Heart right ventricle (tissue), 16 donors: ENCODE measurements at places on chromosomes 6 and 20. TPM values are rescaled to one million over a fixed set of nuclear protein-coding genes. Genes with fewer than 3 reads are reported as not detected.
A peak's percentile ranks its signal among the peaks of the same experiment; 100 is the strongest.

- DNase-seq: peak; percentile 86
These were observed 112.0 kb upstream of the PDE10A start for GRCh38 chr6:165774903-165775601.

DNA sequence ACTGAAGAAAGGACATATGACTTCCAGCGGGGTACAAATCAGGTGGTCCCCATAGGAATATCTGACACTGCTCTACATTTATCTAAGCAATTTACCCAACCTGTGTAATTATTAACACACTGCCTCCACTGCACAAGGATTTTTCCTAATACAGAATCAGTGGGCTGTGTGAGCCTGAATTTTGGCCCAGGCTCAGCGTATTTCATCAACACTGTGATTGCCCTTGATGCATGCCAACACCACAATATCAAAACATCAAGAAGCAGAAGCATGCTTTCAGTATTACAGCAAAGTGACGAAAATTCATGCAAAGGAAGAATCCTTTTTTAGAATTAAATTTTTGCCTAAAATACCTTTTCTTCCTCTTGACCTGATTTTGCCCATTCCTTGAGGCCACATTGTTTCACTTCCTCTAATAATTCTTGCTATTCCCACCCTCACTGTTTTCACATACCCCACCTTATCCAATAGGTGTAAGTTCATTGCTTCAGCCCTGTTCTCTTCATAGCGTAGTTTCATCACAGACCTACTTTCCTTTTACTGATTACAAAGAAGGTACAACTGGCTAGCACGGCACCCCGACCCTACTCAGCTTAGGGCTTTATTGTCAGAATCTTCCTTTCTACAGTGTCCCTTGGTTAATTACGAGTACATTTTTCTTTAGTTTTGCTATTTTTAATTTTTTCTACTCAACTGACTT lies 83.7 kb upstream of the PTCHD4 start:
- no peak for DNase-seq

- DNase-seq: no peak
These were observed 8.5 kb upstream of the SOD2 start for GRCh38 chr6:159701413-159701999.

GRCh38 chr6:5143634-5144311 lies 58.6 kb downstream of the PPP1R3G start:
- DNase-seq: peak; percentile 87

- no peak for DNase-seq
These were observed 20.9 kb downstream of the LMBRD1 start for GRCh38 chr6:69775941-69776340.

Gene KCNK17
- total RNA-seq: 0.13 TPM

Gene CLDN20
- total RNA-seq: not detected
